ENCODE measurements at places on chromosomes 11 and 22.

DNA sequence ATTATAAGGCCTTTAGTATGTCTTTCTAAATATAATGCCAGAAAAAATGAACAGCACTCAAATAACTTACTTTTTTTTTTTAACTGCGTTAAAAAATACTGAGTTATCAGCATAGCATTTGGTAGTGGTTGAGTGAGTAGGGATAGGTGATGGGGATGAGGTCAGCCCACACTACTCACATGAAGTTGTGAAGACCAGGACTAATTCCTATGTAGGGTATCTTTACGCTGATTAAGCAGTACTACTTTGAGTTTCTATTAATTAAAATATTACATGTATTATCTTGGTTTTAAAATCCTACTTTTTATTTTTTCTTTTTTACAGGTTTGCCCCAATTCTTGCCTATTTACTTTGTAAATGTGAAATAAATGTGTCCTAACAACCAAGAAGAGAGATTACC lies 13.5 kb downstream of the PHF21A start:
- no peak for DNase-seq

DNA sequence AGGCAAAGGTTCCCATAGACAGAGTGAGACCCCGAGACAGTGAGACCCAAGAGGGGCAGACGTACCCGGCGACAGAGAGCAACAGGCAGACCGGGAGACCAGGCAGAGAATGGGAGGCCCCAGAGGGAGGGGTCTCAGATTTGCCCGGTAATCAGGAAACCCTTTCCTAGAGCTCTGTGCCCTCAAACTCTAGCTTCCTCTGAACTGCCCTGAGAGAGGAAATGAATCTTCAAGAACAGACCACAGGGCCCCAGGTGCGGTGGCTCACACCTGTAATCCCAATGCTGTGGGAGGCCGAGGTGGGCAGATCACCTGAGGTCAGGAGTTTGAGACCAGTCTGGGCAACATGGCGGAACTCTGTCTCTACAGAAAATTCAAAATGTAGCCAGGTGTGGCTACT lies 47.7 kb downstream of the RPUSD4 start:
- DNase-seq: no peak

DNA sequence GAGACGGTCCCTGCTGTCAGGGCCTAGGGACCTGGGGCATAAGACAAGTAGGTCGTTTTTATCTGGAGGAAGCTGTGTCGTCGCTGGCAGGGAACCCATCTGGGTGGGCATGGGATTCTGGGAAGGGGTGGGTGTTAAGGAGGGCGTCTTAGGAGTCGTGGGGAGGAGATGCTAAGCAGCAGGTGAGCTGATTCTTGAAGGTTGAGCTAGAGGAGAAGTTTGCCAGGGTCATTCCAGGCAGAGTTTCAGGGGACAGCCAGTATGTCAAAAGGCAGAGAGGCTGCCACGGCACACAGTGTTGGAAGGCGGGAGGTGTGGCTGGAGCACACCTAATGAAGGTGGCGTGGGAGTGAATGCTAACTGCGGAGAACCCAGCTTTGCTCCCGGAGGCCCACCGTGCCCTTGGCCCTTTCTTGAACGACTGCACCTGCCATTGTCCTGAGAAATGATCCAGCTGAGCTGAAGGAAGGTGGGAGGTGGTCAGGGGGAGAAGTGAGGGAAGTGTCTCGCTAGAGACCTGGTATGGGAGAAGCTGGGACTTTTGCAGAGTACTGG lies 1.3 kb downstream of the FAM118A start:
- no peak for DNase-seq

DNA sequence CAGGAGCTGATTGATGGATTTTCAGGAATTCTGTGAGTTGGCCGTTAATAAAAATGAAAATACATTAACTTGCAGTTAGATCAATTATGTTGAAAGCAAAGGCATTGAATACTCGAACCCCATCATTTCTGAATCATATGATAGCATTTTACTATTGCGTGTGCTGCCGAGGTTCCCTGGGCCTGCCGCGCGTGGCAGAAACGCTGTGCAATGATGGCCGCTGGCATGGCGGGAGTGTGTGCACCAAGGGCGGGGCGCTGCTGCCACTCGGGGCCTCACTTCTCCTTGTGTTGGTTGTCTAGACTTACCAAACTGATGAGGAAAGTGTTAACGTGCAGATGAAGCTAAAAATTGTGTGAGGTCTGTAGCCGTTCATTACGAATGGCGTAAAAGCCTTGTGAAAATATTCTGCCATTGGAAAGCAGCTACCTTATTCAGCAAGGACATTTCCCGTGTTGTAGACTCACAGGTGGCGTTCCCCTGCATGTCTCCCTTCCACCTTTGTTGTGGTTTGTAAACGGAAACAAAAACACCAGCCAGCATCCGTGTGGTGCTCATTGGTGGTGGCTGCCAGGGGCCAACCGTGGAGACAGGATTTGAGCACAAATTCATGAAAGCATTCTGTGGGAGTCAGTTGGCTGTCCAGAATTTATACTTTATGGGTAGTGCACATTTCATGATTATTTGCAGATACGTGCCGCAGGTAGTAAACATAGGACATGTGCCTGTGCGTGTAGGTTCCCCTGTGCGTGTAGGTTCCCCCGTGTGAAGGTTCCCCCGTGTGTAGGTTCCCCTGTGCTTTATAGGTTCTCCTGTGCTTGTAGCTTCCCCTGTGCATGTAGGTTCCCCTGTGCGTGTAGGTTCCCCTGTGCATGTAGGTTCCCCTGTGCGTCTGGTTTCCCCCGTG lies 5.9 kb upstream of the GRAMD4 start:
- DNase-seq: no peak

DNA sequence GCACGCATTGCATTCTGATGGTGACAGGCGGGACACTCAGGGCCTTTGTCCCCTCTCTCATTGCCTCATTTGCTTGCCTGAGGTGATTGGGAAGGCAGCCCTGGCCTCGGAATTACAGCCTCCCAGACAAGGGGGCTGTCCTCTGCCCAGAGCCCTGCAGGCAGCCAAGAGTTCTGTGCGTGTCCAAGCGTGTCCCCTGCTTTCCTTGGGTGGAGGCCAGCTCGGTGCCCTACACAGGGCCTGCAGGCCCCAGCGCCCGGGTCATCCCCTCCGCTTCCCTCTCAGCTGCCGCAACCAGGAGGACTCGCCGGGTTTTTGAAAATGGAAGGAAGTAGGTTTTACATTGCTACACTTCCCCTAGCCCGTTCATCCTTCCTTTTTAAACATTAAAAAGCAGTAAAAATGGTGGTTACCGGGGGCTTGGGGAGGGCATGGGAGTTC lies 1.9 kb downstream of the GRAMD4 start:
- DNase-seq: no peak

DNA sequence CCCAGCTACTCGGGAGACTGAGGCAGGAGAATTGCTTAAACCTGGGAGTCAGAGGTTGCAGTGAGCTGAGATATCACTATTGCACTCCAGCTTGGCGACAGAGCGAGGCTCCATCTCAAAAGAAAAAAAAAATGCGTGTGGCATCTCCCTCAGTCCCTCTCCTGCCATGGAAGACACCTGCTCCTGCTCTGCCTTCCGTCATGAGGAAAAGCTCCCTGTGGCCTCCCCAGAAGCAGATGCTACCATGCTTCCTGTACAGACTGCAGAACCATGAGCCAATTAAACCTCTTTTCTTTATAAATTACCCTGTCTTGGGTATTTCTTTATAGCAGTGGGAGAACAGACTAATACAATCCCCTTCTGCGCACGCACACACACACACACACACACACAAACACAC lies 249.4 kb downstream of the MN1 start:
- no peak for DNase-seq

GRCh38 chr11:122261546-122261945 lies 145.5 kb upstream of the BLID start:
- no peak for DNase-seq

DNA sequence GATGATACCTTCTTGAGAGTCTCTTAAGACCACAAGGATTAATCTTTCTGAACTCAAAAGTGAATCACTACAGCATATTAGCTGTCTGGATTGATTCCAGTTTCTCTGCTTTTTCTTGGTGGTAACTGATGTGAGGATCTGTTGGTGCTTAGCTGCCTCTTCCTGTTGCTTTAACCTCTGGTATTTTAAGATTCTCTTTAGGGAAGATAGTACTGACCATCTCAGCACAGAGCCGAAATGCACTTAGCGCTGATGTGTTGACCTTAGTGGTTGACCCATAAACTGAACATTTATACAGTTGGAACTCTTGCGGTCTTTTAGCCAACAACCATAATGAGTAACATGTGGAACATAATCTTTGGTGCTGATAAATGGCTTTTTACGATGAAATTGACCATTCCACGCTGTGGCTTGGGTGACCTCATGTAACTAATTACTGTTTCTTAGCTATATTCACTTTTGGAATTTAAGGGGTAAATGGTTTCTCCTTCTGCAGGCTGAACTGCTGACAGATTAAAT lies 33.7 kb downstream of the APLP2 start:
- DNase-seq: no peak

DNA sequence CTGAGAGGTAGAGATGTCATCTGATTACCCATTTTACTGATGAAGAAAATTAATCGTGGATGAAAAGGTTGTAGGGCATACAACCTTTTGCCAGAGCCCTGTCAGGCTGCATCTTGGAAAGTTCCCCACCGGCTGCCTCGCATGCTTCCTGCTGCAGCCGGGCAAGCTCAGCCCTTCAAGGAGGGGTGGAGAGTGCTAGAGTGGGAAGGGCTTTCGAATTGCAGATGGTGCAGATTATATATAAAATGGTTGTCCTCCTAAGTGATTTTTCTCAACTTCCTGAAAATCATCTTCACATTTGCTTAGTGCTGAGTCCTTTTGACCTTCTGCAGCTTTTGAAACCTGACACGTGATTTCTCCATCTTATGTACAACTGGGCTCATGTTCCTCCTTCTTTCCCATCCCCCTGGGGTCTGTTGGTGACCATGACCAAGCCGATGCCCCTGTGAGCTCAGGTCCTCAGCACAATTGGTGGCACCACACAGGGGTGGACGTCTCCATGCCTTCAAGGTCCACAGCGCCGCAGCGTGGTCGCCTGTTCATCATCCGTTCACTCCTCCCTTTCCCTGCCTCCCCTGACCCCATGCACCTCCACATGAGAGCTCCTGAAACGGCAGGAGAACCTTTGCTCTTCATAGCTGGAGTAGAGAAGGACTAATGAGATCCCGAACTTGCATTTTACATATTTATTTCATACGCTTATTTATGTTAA lies 47.6 kb upstream of the MYO18B start:
- no peak for DNase-seq

- DNase-seq: no peak
Observed at GRCh38 chr11:30346068-30346688, 23.3 kb downstream of the ARL14EP start.

- peak; percentile 6 for DNase-seq
Observed at GRCh38 chr11:79708319-79708932, 267.6 kb upstream of the TENM4 start.

All from left colon (tissue), 2 donors.